Dorsolateral prefrontal cortex (tissue), 122 donors: ENCODE measurements at places on chromosomes 7 and 10.

DNA sequence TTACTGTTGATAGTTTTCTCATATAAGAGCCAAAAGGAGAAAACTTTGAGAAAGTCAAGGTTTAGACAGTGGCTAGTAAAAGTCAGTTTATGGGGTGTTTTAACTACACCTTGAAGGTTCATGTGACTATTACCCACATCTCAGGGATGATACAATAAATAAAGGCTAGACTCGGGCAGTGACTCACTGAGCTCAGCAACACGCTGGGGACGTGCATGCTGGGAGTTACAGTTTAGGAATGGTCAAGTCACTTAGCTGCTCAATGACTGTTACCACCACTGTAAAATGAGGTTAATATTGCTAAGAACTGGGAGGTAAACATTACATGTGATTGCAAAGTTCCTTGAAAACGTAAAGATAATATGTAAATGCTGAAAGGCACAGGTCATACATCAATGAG lies 1254.4 kb upstream of the PHF14 start:
- DNase-seq: no peak

GRCh38 chr10:117449636-117450035 lies 74.4 kb upstream of the PDZD8 start:
- no peak for DNase-seq

GRCh38 chr10:129966370-129966888 lies 2.4 kb upstream of the EBF3 start:
- no peak for DNase-seq

DNA sequence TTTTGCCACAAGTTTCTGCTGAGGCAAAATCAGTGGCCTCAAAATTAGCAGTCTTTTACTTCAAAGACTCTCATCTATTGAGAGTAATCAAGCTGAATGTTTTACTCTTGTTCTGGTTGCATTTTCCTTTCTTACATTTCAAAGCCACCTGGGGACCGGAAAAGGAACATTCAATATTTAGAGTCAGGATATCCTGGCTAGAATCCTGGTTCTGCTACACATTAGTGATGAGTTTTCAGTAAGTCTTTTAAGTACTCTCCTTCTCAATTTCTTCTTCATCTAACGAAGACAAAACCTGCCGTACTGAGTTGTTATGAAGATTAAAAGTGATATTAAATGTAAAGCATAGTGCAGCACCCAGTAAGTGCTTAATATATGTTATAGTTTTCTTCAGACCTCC lies 52.5 kb downstream of the LAMB4 start:
- no peak for DNase-seq

DNA sequence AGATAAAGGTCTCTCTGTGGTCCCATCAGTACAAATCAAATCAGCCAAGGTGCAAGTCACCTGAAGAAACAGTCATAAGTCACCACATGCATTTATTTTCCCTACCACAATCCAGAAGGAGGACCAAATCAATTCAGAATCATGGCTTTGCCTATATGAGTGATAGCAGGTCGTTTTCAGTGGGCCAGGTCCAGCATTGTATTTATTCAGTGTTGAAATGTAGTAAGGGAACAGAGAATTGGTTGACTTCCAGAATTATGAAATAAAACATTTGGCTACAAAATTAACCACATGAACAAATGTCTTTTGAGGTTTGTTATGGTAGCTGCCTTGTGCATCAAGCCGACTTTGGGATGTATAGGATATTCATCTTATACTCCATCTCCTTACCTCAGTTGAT lies 88.4 kb downstream of the POLR1F start:
- no peak for DNase-seq
